ENCODE measurements at places on chromosomes 4 and X.

- no peak for DNase-seq
Measured at GRCh38 chr4:8578717-8579116, 1.5 kb upstream of the GPR78 start.

- DNase-seq: no peak
Measured at GRCh38 chrX:24672701-24673190, 21.0 kb upstream of the POLA1 start.

- DNase-seq: no peak
Measured at GRCh38 chr4:77159806-77160205, 2.8 kb downstream of the CCNG2 start.

- no peak for DNase-seq
Measured at GRCh38 chrX:133607419-133608348, 192.4 kb upstream of the GPC4 start.

- DNase-seq: no peak
Measured at GRCh38 chr4:24073948-24074347, 184.1 kb upstream of the PPARGC1A start.

- peak; percentile 24 for DNase-seq
Measured at GRCh38 chrX:111098874-111099273, 2.9 kb downstream of the PAK3 start.
